ENCODE measurements at places on chromosomes 2 and 18.

GRCh38 chr2:98753801-98754200 lies 22.9 kb upstream of the MGAT4A start:
- no peak for DNase-seq

- DNase-seq, result no peak
These were observed 284.4 kb downstream of the AFF3 start for GRCh38 chr2:99857867-99858444.

GRCh38 chr2:11009891-11010290 lies 98.2 kb downstream of the KCNF1 start:
- DNase-seq, result no peak

DNA sequence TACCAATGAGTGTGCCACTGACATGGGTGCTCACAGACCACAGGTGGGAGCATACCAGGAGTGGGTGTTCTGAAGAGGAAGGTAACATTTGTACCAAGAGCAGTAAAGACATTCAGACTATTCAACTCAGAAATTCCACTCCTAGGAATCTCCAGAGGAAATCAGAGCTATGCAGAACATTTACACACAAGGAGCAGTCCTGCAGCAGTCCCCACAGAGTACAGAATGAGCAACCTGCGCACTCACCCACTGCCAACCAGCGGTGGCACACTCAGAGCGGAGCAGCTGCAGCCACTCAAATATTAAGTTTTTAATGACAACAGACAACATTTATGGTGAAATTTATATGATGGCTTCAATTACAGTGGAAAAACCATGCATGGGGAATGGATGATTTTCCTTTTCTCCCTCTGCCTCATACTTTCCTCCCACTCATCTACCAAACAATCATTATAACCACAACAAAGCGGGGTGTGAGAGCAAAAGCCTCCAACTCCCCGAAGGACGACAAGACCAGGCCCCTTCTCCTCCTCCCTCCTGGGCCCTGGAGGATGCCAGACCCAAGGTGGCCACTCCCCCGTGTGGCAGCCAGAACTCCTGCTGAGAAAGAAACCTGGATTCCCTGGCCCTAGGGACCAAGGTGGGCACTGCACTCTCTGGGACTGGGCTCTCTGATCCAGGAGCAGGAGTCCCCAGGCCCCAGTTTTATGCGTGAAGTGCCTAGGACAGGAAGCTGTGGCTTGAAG lies 5.4 kb downstream of the HS6ST1 start:
- no peak for DNase-seq

GRCh38 chr2:189076120-189076519 lies 101.9 kb downstream of the COL3A1 start:
- DNase-seq, result no peak

GRCh38 chr2:67158718-67159117 lies 238.4 kb upstream of the ETAA1 start:
- no peak for DNase-seq

Data from NCI-H187 (cell line).